ENCODE measurements at places on chromosomes 2 and 18.

DNA sequence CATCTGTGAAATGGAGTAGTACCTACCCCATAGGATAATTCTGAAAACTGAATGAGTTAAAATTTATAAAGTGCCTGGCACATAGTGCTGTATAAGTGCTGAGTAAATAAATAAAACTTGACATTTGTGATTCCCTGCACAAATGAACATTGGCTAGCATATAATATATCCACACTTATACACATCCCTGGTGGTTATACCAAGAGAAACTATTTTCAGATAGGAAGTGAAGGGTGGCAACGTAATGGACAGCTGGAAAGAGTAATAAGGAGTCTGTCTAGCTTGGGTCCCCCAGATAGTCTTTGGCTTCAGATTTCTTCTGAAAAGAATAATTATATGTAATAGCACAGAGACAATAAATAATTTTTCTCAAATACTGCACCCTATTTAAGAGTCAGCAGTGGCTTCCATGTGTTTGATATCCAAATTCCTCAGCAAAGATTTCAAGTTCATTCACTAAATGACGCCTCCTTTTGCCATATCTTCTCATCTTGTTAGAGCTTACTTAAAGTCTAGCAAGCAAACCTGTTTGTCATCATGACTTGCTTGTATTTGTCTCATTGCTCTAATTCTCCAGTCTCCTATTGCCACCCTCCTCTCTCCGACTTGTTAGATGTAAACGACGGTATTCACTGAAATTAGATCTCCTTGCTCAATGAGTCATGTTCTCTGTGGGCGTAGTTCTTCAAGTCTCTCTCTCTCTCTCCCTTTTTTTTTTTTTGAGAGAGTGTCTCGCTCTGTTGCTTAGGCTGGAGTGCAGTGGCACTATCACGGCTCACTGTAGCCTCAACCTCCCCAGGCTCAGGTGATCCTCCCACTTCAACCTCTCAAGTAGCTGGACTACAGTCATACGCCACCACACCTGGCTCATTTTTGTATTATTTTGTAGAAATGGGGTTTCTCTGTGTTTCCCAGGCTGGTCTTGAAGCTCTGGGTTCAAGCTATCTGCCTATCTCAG is 8.7 kb upstream of the ADGRF3 start:
- peak; percentile 98 for DNase-seq

DNA sequence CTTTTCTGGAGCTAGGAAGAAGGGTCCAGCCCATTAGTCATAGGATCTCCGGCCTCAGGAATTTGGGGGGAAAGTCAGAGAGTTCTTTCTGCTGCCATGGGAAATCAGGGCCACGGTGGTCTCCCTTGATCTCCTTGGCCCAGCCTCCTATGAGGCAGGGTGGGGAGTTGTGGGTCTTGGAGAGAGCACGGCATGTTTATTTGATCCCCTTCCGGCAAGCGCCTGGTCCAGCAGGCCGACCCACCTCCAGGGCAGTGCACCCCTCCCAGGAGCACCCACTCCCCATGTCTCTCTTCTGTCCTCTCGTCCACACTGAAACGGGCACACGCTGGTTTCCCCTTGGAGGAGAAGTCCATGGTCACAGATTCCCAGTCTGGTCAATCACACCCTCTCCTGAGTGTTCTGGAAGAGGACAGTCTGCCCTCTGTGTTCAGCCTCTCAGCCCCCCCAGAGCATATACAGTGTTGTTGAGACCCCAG is 464.6 kb upstream of the HS6ST1 start:
- no peak for DNase-seq

DNA sequence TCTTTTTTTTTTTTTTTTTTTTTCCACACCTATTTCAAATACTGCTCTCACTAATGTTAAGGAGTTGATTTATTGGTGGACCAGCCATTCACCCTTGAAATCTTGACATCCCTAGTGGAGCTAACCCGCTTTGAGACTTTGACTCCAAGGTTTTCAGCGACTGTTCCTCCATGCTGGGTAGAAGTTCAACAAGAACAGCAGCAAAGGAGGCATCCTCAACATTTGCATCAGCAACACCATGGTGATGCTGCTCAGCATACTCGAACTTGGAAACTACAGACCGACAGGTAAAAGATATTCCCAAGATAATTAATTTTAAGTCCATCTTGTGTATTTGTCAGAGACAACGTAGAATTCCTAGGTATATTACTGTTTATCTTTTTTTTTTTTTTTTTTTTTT is 74.0 kb downstream of the BIRC6 start:
- no peak for DNase-seq

DNA sequence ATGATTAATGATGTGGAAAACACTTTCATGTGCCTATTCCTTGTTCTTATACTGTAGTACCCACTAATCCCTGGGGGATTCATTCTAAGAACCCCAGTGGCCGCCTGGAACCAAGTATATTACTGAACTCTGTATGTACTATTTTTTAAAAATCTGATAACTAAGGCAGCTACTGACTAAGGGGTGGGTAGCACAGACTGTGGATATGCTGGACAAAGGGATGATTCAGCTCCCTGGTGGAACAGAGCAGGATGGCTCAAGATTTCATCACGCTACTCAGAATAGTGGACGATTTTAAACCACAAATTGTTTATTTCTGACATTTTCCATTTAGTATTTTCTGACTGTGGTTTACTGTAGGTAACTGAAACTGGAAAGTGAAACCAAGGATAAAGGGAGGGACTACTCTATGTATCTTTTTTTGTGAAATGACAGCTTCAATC is 41.8 kb upstream of the CDC42EP3 start:
- peak; percentile 97 for DNase-seq

DNA sequence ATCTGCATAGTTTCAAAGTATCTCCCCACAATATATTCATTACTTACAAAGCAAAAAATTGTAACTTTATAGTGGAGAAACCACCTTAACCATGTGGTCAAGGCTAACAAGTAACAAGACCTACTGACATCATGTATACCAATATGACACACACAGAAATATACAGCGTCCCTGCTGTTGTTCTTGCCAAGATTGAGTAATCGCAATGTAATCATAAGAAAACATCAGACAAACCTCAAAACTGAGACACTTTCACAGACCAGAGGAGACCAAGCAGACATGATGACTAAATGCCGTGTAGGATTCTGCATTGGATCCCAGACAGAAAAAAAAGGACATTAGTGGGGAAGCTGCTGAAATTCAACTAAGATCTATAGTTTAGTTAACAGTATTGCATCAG is 123.0 kb downstream of the ACAA2 start:
- peak; percentile 97 for DNase-seq

GRCh38 chr2:26874514-26874913 is 26.6 kb downstream of the DPYSL5 start:
- DNase-seq, result no peak

DNA sequence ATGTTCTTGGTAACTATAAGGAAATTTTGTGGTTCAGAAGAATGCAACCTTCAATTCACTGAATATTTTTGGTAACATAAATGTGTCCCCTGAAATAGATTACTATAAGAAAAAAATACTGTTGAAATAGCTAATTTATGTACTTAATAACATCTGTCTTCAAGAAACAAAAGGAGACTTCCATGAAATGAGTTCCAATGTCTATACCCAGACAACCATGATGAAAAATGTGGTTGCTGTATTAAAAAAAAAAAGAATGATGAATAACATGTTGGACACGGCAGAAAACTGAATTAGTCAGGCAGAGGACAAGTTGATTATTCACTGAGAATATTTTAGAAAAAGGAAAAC is 98.5 kb downstream of the TACR1 start:
- no peak for DNase-seq

DNA sequence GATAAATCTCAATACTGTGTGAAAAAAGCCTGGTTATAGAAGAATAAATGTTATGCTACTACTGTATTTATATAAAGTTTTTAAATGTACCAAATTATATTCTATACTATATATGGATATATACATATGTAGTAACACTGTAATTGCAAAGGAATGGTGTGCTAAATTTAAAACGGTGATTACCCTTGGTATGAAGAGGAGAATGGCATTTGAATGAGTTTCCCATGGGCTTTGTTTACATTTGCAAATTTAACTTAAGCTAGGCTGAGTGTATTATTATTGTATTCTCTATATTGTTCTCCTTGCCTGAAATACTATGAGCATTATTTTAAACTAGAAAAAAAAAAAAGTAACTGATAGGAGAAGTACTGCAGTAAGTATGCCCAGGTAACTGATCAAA is 4.7 kb upstream of the SP3 start:
- no peak for DNase-seq

GRCh38 chr2:133789743-133790142 is 221.5 kb upstream of the NCKAP5 start:
- DNase-seq, result no peak

DNA sequence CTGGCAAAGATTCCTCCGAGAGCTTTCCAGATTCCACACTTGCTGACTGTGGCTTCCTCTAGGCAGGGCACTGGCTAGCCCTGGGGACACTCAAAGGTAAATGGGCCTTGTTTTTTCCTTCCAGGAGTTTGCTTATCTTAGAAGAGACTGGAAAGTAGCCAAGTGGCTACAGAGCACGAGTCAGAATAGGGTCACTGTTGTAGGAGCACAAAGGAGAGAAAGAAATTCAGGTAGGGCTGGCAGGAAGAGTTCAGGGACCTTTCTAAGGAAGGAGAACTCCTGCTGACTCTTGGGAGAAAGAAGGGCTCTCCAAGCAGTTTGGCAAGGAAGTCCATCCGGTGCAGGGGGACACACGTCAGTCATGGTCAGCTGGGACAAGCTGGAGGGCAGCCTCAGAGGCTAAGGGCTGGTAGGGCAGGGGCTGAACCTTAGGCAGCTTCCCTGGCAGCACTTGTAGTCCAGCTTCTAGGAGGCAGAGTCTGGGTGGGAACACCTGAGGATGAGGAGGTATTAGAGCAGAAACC is 39.5 kb downstream of the NIFK start:
- DNase-seq, result peak; percentile 28

GRCh38 chr2:142866426-142866825 is 11.0 kb upstream of the KYNU start:
- DNase-seq, result no peak

DNA sequence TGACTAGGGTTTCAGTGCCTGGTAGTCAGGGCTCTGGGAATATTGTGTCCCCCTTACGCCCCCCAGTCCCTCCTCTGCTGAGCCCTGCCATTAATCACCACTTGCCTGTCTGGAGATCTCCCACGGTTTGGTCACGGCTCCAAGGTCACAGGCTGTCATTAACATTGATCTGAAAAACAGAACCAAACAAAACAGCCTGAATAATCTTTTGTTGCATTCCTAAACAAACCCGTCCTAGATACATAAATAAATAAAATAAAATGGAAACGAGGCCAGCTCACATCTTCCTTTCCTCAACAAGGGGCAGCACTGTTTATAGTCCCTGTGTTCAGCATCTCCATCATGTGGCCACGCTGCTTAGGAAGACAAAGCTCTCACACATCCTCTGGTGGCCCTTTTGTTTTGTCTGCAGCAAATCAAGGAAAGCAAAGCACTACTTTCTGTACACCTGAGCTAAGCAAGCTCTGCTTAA is 282.8 kb downstream of the AGPS start:
- DNase-seq, result no peak

DNA sequence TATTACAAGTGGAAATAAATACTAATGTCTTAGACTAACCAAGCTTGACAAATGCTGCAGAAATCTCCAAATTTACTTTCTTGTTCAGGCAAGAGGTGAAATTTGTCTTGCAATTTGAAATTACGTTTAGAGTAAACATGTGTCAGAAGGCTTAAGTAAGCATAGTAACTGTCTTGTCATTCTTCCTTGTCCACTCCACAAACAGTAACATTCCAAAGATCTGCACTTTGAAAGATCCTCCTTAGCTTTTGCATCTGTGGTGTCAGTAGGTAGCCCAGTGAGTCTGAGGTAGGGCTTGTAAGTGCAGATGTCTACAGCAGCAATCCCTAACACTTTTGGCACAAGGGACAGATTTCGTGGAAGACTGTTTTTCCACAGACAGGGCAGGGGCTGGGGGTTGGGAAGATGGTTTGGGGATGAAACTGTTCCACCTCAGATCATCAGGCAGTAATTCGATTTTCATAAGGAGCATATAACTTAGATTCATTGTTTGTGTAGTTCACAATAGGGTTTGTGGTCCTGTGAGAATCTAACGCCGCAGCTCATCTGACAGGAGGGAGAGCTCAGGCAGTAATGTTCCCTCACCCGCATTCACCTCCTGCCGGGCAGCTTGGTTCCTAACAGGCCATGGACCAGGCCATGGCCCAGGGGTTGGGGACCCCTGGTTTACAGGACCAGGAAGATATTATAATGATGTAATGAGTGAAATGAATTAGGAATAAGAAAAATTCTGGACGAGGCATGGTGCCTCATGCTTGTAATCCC is 18.6 kb downstream of the RASGRP3 start:
- DNase-seq, result no peak

DNA sequence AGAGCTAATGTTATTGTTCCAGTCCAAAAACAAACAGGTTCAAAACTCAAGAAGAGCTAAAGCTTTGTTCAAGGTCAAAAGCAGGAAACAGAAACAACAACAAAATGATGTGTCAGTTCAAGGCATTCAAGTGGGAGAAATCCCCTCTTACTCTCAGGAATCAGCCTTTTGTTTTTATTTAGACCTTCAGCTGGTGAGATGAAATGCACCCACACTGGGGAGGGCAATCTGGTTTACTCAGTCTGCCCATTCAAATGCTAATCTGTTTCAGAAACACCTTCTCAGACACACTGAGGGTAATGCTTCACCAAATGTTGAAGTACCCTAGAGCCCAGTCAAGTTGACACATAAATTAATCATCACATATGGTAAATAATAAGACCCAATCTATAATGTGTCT is 150.6 kb downstream of the TMX3 start:
- no peak for DNase-seq

DNA sequence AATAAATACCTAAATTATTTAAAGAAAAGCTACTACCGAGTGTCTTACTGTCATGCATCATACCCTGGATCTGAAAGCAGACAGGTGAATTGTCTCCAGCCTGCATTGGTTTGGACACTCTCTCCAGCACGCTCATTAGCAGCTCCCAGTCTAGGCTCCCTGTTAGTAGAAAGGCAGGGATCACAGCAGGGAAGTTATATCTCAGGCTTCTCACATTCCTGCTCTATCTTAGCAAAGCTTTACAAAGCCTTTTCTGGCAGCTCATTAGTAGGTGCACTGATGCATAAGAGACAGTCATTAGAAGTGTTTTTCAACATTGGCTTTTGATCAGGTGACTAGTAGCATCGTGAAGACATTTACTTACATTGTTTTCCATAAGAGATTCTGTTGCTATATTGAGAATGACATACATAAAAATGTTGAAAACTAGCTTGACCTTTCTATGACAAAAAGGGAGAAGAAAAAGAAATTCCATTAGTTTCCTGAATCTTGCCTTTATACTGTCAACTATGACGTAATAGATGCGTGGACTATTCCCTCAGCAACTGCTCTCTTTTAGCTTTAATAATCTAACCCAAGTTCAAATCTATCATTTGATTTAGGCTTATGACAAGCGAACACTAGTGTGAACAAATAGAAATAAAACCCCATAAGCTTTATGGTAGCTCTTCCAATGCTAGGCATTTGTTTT is 408.7 kb upstream of the KCNH7 start:
- DNase-seq, result no peak

GRCh38 chr18:59617468-59617932 is 79.7 kb downstream of the CCBE1 start:
- no peak for DNase-seq

DNA sequence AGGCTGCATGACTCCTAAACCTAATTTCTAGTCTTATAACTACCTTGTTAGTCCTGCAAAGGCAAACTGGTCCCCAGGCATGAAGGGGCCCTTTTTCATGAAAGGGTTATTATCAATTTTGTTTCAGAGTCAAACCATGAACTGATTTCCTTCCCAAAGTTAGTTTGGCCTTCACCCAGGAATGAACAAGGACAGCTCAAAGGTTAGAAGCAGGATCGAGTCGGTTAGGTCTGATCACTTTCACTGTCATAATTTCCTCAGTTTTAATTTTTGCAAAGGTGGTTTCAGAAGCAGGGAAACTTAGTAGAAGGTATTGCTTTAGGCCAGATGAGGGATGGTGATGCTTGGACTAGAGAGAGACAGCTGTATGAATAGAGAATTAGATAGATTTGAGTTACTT is 8.7 kb upstream of the ALS2 start:
- no peak for DNase-seq

All from iris pigment epithelial cell (primary cell).